ENCODE measurements at places on chromosomes 13 and 19. TPM values are rescaled to one million over a fixed set of nuclear protein-coding genes. Genes with fewer than 3 reads are reported as not detected.

The PABPC3 gene
- total RNA-seq: 0.11 TPM

The TGFB1 gene
- 129 TPM for total RNA-seq

The PRR36 gene
- 0.36 TPM for total RNA-seq

The SGCG gene
- not detected for total RNA-seq

The ZNF563 gene
- not detected for total RNA-seq

The CLEC4G gene
- not detected for total RNA-seq

The SLC17A7 gene
- 0.54 TPM for total RNA-seq

The ARRDC5 gene
- total RNA-seq: not detected

The KLC3 gene
- total RNA-seq: 0.67 TPM

The AKT2 gene
- 178 TPM for total RNA-seq

The DCAF15 gene
- 21.1 TPM for total RNA-seq

The PROZ gene
- total RNA-seq: not detected

The MEIS3 gene
- total RNA-seq: 41.8 TPM

The ZNF525 gene
- total RNA-seq: 0.14 TPM

The FARP1 gene
- 14.8 TPM for total RNA-seq

The HSPB6 gene
- total RNA-seq: not detected

The ANGPTL4 gene
- total RNA-seq: 354 TPM

The LMTK3 gene
- total RNA-seq: 5.3 TPM

The CLEC17A gene
- not detected for total RNA-seq

The TMEM255B gene
- total RNA-seq: 0.81 TPM

The C1QTNF9 gene
- total RNA-seq: not detected

The OLFM4 gene
- not detected for total RNA-seq

The POU2F2 gene
- total RNA-seq: 0.21 TPM

The GRK1 gene
- not detected for total RNA-seq

The NBEA gene
- total RNA-seq: 1.5 TPM

The TMEM147 gene
- total RNA-seq: 426 TPM

The BST2 gene
- 0.29 TPM for total RNA-seq

The ZNF571 gene
- total RNA-seq: 0.41 TPM

The NAPSA gene
- total RNA-seq: 0.98 TPM

The NLRP11 gene
- total RNA-seq: 0.07 TPM

The PNMA8A gene
- total RNA-seq: 10.0 TPM

The NCCRP1 gene
- 2.3 TPM for total RNA-seq

The TEX26 gene
- total RNA-seq: not detected

The WDR87 gene
- total RNA-seq: not detected

The PPFIA3 gene
- total RNA-seq: 8.1 TPM

The TNFSF13B gene
- total RNA-seq: not detected

The LGI4 gene
- 0.13 TPM for total RNA-seq

The RAB11B gene
- 98.3 TPM for total RNA-seq

The TEKTIP1 gene
- total RNA-seq: not detected

The MAST3 gene
- total RNA-seq: 2.0 TPM

The C1QTNF9B gene
- total RNA-seq: not detected

The NDFIP2 gene
- 22.8 TPM for total RNA-seq

The PDE4C gene
- 0.47 TPM for total RNA-seq

The SLC6A16 gene
- total RNA-seq: 0.81 TPM

The SKA3 gene
- 12.2 TPM for total RNA-seq

The FLT1 gene
- total RNA-seq: not detected

The RNF113B gene
- not detected for total RNA-seq

The ZNF653 gene
- 4.8 TPM for total RNA-seq

The ZFR2 gene
- total RNA-seq: not detected

The ATP5F1D gene
- total RNA-seq: 201 TPM

The APOC4 gene
- total RNA-seq: not detected

The LILRB5 gene
- 0.05 TPM for total RNA-seq

The LRRC63 gene
- not detected for total RNA-seq

The KLF16 gene
- total RNA-seq: 24.8 TPM

The NFIX gene
- total RNA-seq: 3.4 TPM

The CRLF1 gene
- 3.1 TPM for total RNA-seq

Measured in A549 treated with GW870086 at 1 μM for 4 hours (cell line).